ENCODE measurements at places on chromosomes 12 and 14.

DNA sequence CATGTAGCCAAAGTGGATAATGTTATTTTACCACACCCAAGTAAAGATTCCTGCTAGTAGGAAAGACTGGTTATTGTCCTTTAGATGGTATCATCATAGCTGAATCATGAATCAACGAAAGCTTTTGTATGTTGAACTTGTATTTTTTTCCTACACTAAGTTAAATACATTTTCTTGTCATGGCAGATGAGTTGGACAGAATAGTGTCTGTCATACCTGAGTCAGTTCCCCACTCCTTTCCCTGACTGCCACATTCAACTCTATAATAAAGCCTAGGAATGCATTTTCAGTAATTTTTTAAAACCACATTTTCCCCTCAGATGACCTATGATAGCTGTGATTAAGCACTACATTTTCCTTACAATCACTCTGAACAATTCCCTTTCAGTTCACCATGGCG lies 9.3 kb upstream of the PTHLH start:
- no peak for DNase-seq

DNA sequence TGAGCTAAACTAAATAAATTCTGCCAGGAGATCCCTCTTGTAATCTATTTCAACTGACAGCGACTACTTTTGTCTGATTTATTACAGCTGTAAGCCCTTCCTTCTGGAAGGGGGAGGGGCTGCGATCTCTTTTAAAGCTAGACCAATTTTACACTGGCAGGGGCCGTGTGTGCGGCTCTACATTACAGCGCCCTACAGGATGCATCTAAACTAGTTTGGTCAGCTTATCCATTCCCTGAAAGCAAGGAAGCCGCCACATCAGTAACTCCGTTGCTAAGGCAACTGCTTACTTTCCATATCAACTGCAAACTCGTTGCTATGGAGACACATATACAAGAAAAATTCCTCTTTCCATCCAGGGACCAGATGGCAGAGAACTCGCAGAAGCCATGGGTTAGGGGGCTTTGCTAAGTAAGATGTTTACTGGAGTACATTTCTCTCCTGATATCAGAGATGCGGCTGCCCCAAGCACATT lies 17.4 kb downstream of the FOXN3 start:
- no peak for DNase-seq

DNA sequence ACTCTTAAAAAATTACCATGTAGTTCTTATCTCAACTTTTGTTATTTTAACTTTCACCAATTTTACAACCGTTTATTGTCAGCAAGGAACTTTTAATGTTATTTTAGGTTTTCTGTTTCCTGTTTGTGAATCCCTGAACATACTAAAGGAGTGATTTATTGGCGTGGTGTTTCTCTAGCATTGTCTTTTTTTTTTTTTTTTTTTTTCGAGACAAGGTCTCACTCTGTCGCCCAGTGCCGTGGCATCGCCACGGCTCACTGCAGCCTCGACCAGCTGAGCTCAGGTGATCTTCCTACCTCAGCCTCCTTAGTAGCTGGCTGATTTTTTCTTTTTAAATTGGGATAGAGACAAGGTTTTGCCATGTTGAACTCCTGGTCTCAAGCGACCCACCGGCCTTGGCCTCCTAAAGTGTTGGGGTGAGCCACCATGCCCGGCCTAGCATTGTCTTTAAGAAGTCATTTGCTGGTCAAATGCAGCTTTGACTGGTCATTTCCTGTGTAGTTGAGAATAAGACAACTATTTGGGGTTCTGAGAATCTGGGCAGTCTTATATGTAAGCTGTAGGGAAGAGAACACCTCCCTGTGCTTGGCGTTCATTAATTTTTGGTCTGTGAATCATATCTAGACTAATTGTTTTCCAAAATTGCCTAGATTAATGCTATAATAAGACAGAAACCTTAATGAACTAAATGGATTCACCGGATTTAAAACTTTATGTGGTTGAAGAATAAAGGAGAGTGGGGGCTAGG lies 2.1 kb downstream of the WASHC4 start:
- no peak for DNase-seq

DNA sequence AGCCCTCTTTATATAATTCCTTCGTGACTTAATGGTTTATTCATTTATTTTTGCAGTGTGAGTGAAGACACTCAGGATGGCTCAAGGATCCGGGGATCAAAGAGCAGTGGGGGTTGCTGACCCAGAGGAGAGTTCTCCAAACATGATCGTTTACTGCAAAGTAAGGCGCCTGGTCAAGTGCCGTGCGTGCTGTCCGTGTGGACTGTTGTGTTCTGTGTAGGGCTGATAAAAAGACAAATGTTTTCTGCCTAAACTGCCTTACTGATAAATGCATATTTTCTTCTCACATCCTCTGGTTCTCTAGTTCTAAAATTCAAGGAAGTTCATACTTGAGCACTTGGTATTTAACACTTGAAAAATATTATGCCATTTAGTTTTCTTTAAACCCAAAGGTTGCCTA lies 32.5 kb downstream of the RGS6 start:
- DNase-seq, result no peak

GRCh38 chr12:4286228-4286627 lies 12.7 kb downstream of the CCND2 start:
- no peak for DNase-seq

- no peak for DNase-seq
These were observed 139.1 kb downstream of the ERC1 start for GRCh38 chr12:1130164-1130563.

DNA sequence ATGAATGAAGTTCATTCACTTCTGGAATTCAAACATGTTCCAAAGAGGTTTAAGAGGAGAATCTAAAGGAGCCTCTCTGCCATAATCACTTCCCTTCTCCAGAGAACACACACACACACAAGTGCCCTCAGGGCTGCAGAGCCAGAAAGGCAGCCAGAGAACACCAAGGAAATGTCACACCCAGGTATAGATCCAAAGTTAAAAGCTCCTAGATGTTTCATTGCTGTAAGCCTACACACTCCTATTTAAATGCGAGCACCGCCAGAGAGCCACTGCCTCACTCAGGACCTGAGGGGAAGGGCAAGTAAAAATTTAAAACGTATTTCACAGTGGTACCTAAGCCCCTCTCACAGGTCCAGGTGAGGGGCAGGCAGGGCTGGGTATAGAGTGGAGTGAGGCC lies 82.4 kb downstream of the TTC9 start:
- DNase-seq, result no peak

DNA sequence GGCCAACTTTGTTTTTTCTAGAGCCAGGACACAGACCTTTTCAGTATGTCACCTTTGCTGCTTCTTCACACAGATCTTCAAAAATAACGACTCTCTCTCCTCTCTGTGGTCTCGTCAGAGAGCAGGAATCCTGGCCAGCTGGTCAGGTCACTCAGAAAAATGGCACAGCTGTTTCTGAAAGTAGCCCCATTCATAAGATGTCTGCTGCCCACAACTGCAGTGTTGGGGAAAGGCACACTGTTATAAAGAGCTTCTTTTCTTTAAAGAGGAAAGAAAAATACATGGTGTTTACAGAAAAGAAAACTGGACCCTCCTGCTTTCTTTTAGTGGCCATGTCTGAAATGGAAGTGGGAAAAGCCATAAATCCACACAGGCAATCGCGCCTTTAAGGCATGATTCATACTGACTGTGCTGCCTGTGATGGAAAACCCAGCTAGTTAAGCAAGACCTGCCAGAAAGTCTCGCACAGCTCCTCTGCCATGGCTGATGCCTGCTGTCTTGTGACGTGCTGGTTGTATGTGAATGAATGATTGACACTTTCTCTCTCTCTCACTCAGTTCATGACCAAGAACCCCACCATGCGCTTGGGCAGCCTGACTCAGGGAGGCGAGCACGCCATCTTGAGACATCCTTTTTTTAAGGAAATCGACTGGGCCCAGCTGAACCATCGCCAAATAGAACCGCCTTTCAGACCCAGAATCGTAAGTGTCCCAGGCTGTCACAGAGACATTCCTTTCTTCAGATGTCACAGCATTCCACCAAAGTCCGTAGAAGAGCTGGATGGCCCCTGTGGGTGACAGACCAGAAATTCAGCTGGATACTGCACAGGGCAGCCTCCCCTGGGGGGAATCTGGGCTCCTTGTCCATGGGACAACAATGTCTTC lies 147.9 kb upstream of the HIF1A start:
- no peak for DNase-seq

- DNase-seq, result no peak
These were observed 74.2 kb upstream of the TTC7B start for GRCh38 chr14:90890322-90891020.

GRCh38 chr12:50055831-50056638 lies 1.4 kb upstream of the ASIC1 start:
- DNase-seq, result peak; percentile 46

GRCh38 chr14:72303930-72304329 lies 371.7 kb downstream of the RGS6 start:
- DNase-seq, result no peak

DNA sequence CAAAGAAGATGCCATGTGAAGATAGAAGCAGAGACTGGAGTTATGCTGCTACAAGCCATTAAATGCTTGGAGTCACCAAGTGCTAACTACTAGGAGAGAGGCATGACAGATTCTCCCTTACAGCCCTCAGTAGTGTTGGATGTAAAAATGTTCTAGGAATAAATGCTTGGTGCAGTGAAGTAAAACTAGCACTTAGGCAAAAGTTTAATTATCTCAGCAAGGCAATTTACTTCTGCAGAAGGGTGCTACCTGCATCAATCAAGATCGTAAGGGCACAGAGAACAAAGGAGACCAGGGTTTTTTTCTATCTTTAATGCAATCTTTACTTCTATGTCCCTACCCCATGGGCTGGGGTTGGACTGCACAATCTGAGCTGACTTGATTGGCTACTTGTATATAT lies 9.5 kb upstream of the DNM1L start:
- DNase-seq, result no peak

DNA sequence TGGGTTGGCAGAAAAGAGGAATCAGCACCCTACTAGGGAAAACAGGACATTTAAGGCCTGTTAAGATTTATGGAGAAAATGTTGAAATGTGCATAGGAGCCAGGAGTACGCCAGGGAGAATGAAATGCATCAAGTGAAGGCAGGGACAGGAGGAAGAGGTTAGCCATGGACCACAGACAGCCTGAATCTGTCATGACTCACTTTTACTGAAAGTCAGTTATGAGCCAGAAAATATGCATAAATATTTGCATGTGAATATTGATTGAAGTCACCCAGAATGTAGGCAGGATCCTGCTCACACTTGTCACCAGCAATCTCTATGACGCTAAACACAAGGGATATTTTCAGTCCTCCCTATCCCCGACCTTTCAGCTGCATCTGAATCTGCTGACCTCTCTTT lies 25.1 kb upstream of the CDK17 start:
- no peak for DNase-seq

DNA sequence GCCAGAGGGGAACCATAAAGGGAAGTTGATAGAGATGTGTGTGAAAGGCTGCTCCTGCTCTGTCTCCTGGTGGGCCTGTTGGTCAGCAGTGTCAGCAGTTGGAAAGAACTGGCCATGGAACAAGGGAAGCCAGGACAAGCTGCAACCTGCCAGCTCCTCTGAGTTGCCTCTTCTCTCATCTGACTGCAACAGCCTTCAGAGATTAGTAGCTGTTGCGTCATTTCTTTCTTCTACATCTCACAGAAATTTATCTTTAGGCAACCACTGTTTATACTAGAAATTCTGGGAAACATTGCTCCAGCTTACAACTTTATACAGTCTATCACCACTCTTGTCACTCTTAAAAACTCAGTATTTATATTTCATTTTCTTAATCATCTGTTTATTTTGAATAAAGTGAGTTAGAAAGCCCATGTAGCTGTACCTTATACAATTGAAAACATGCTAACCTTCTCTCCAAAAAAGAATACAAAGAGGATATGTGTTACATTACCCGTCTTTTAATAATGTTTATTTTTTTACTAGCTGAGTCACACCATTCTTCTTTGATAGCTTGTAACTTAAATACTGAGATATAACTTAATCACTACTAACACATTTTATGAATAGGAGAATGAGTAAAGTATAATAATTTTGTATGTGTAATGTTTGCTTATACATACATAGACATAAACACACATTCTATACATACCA lies 224.2 kb downstream of the LRFN5 start:
- DNase-seq, result no peak

GRCh38 chr12:89424389-89424788 lies 72.1 kb upstream of the DUSP6 start:
- DNase-seq, result no peak

DNA sequence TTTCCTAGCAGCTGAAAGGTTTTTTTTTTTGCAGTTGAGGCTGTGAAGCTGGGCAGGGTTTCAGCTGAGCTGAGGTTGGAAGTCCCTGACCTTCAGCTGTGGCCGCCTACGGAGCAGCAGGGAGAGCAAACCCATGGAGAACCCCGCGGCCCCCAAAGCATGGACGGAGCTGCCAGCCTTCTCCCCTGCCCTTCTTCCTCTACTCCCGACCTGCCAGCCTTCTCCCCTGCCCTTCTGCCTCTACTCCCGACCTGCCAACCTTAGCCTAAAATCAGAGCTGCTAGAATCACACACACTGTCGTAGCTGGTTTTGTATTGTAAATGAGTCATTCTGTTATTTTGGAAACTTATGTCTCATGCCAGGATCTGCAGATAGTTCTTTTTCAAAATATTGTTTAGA lies 74.6 kb downstream of the PPP2R5C start:
- no peak for DNase-seq

GRCh38 chr14:90387206-90387760 lies 9.5 kb upstream of the CALM1 start:
- no peak for DNase-seq

- DNase-seq, result no peak
These were observed 77.3 kb downstream of the HELB start for GRCh38 chr12:66379616-66380015.

GRCh38 chr12:98741196-98741555 lies 96.1 kb downstream of the APAF1 start:
- no peak for DNase-seq

- peak; percentile 21 for DNase-seq
These were observed 32.6 kb downstream of the PPP2R5E start for GRCh38 chr14:63510538-63510937.

GRCh38 chr14:90808759-90809529 lies 7.3 kb downstream of the TTC7B start:
- DNase-seq, result no peak

DNA sequence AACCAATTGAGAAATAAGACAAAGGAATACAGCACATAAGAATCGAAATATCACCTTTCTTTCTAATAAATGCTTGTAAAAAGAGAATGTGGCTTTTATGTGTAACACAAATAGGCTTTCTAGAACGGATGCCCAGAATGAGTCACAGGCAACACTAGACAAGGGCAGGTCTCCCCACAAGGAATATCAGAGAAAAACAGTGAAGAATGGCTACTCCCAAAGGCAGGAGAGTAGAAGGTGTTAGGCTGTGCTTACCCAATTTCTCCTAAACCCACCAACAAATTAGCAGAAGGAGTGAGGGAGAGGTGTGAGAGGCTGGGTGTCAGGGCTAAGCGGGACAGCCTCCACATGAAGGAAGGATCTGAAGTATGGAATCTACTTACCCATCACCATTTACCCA lies 55.2 kb downstream of the GALNT4 start:
- DNase-seq, result peak; percentile 66

GRCh38 chr12:113186033-113186365 lies 478 bp downstream of the RITA1 start:
- DNase-seq, result no peak

- DNase-seq, result peak; percentile 40
These were observed 26.2 kb upstream of the CHPT1 start for GRCh38 chr12:101671157-101671791.

Data from CD4-positive, alpha-beta T cell treated with Interferon alpha-2 for 1 hour (primary cell).